Right ventricle myocardium inferior (tissue), 1 donor: ENCODE measurements at places on chromosomes 3 and 15.

DNA sequence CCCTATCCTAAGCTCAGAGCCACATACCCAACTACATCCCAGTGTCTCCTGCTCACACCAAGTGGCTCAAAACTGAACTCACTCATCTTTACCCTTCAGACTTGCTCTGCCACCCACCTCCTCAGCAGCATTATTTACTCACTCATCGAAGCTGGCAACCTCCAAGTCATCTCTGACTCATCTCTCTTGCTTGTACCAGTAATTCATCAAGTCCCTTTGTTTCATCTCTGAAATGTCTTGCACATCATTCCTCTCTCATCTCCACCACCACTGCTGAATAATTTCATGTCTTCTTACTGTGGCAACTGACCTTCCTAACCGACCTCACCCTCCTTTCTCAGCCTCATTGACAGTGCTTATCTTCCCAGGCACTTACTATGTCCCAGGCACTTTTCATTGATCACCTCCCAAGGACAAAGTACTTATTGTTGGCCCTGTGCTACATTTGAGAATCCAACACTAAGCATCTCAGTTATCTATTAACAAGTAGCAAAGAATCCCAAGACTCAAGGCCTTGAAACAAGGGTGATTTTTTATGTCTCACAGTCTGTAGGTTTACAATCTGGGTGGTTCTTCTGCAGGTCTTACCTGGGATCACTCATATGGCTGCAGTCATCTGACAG, 82.0 kb downstream of the MRPL46 start:
- DNase-seq, result no peak

DNA sequence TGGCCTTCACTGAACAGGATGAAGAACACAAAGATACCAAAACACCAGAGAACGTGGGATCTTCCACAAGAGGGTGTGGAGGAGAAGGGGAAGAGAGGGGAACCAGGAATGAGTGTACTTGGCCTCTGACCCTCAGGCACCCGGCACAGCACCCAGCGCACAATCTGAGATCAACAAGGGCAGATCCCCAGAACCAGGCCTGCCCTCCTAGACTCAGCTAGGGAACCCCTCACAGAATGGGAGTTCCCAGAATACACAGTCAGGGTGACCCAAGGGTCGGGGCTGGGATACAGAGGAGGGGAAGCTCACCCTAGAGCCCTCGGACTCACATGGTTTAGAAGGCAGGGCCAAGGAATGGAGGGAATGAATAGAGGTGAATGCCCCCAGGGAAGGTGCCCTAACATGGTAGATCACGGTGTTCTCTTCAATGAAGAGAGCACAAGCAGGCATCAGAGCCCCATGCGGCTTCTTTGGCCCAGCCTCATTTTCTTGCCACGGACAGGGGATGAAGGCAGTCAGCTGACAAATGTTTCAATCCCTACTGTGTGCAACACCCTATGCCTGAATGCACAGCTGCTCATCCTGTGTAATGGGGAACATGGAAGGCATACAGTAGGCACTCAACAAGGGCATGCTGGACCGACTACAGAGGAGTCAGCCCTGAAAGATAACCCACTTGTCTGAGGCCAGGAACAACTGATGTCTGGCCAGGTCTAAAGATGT, 13.1 kb downstream of the BMF start:
- no peak for DNase-seq

GRCh38 chr3:154642145-154642544, 212.2 kb upstream of the GPR149 start:
- no peak for DNase-seq

GRCh38 chr3:179076243-179077027, 4.8 kb upstream of the ZMAT3 start:
- no peak for DNase-seq

- no peak for DNase-seq
Measured at GRCh38 chr3:7144697-7145308, 283.9 kb downstream of the GRM7 start.

GRCh38 chr3:13708301-13708700, 159.4 kb downstream of the FBLN2 start:
- no peak for DNase-seq

- no peak for DNase-seq
Measured at GRCh38 chr3:46215810-46216414, 7.8 kb upstream of the CCR1 start.

GRCh38 chr3:34676436-34676835, 878.0 kb downstream of the PDCD6IP start:
- DNase-seq, result no peak

DNA sequence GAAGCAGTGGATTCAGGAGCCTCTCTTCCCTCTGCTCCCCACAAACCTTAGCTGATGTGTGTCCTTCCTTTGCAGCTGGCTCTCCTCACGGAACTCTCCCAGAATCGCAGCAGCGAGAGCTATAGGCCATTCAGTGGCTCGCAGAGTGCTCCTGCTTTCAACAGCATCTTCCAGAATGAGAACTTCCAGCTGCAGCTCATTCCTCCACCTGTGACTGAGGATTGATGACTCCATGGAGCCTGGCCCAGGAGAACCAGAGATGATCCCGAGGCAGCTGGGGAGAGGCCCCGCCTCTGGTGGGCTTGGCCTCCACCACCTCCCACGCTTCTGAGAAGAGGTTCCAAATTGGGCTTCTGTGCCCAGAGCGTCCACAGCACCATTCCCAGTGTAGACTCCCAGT, 101.1 kb downstream of the C3orf70 start:
- no peak for DNase-seq

DNA sequence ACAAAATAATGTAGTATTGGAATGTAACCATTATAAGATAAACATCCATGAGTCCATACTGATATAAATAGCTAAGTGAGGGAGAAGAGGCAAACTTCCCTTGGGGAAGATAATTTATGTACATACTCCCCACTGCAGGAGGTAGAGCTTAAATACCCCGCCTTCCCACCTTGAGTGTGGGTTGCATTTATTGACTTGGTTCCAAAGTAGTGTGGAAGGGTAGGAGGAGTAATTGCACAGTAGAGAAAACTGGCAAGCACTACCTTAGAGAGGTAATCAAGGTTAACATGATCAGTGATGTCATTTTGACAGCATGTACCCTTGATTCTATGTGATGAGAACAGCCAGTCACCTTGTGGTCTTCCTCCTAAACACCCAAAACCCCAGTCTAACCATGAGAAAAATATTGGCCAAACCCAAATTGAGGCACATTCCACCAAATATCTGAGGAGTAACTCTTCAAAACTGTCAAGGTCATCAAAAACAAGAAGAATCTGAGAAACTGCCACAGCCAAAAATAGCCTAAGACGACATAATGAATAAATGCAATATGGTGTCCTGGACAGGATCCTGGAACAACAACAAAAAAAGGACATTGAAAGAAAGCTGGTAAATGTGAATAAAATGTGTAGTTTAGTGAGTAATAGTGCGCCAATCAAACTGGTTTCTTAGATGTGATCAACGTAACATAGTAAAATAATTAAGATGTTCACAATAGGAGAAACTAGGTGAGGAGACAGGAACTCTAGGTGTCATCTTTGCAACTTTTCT, 774 bp upstream of the CNOT10 start:
- DNase-seq, result no peak

- no peak for DNase-seq
Measured at GRCh38 chr15:69275074-69275670, 23.5 kb upstream of the PAQR5 start.

- DNase-seq, result no peak
Measured at GRCh38 chr15:101242160-101242998, 9.5 kb downstream of the CHSY1 start.

GRCh38 chr3:102390171-102390864, 44.5 kb upstream of the ZPLD1 start:
- no peak for DNase-seq

DNA sequence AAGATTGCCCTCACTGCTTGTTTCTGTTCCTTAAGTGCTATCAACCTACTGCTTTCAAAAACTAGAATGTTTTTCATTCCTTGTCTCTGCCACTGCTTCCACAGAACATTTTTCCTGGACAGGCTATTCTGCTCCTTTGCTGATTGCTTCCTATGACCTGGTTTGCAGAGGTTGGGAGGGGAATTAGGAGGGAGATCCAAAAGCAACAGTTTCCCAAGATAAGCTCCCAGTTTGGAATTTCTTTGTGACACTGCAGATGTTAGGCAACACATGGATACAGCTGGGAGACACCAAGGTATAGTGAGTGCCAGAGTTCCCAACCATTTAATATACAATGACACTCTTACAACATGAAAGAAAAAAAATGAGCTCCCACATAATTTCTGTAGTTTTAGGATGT, 1036.5 kb downstream of the ROBO2 start:
- DNase-seq, result no peak

GRCh38 chr3:157393113-157393512, 43.5 kb upstream of the PTX3 start:
- DNase-seq, result no peak

DNA sequence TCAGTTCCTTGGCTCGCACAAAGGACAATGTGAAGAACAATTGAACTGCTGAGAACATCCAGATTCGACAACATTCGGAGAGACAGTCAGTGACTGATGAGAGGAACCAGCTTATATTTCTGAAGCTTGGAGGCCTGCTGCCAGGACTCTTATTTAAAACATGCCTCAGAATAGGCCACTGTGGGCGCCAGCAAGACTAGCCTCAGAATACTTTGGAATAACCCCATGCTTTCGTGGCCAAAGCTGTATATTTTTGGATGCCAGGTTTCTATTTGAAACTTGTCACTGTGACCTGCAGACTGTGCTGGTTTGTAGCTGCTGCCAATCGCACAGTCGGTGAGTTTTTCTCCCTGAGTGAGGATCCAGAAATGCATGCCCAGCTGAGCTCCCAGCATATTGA, 129.9 kb upstream of the UBE3A start:
- DNase-seq, result no peak

DNA sequence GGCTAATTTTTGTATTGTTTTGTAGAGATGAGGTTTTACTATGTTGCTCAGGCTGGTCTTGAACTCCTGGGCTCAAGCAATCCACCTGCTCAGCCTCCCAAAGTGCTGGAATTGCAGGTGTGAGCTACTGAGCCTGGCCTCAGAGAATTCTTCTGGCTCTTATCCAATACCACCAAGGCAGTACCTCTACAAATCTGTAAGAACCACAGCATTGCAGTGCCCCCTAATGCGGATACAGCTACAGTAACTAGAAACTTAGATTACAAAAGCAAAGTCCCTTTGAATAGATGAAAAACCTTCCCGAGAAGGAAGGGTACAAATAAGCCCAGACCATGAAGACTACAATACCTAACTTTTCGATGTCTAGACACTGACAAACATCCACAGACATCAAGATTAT, 107.9 kb upstream of the DPPA4 start:
- DNase-seq, result no peak

GRCh38 chr3:87975716-87976115, 83.1 kb downstream of the CGGBP1 start:
- no peak for DNase-seq

DNA sequence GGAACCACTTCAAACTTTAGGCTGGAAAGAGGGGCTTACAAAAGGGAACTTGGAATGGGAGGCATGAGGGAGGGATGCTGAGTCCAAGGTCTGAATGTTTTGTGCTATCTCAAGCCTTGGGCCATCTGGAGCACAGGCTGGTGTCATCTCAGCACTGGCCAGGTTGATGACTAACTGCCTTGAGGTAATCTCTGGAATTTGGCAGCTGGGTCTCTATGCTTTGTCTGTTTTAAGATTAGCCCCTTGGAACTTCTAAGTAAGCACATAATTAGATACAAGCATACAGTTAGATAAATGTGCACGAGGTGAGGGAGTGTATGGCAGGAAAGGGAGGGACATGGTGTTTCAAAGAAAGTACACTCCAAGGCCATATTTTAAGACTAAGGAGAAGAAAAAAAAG, 252.4 kb upstream of the CCDC54 start:
- no peak for DNase-seq

- no peak for DNase-seq
Measured at GRCh38 chr3:94024385-94024784, 4.0 kb downstream of the STX19 start.

- DNase-seq, result no peak
Measured at GRCh38 chr3:160982491-160982890, 122.7 kb downstream of the B3GALNT1 start.

GRCh38 chr15:40047415-40048210, 8.6 kb upstream of the SRP14 start:
- DNase-seq, result no peak

- peak; percentile 45 for DNase-seq
Measured at GRCh38 chr3:52794612-52795099, at the start of gene ITIH3. Gene ITIH3 (plus strand): TSS chr3:52794796. CDS start chr3:52794804, 8 bp downstream.

DNA sequence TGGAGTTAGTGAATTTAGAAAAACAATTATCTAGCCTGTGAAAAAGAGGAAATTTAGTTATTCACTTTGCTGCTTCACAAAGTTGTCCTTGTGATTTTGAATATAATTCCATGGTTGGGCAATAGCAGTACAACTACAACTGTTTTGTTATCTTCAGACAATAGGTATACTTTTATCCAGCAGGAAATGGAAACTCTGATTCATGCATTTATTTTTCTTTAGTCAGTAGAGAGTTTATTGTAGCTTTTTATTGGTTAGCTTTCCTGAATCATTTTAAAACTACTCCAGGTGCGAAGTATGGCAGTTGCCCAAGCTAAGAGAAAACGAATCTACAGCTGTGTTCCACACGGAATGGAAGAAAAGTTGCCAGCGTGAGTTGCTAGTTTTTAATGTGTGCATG, 80.3 kb downstream of the TM4SF4 start:
- DNase-seq, result no peak

- DNase-seq, result no peak
Measured at GRCh38 chr15:38224486-38224885, 28.1 kb upstream of the SPRED1 start.

DNA sequence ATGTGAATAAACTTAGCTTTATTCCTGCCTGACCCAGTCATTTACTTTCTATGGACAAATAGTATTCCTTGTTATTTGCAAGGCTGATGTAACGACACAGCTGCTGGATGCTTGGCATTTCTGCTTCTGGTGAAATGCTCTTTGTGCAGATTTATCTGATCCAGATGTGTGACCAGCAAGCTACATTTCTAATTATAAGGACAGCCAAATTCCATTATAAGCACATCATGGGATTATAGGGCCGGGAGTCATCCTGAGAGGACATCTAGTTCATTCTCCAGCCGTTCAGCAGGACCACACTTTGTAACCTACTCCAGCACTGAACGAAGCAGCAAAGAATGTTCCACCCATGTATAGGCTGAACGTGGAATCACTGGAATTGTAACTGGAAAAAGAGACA, 42.9 kb downstream of the FNDC3B start:
- no peak for DNase-seq

- DNase-seq, result no peak
Measured at GRCh38 chr15:75695634-75696310, 16.9 kb downstream of the CSPG4 start.

GRCh38 chr3:159219231-159219630, 417.4 kb downstream of the MFSD1 start:
- DNase-seq, result no peak

DNA sequence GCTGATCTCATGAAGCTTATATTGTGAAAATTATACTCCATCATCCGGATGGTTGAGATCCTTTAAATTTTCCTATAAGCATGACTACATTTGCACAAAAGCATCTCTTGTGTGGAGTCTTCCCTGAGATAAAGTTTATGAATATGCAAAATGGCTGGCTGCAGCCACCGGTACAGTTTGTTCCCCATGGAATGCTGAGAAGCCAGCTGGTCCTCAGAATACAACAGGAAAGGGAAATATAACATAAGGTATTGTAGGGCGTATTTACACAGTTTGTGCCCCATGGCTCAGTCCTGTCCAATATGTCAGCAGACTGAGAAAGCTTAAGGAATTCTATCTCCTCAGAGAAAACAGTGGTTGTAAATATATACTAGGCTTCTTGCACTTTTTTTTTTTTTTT, 468.6 kb downstream of the CNTN6 start:
- no peak for DNase-seq
